ENCODE measurements at places on chromosomes 7 and 10.

- DNase-seq = no peak
Measured at GRCh38 chr7:36096460-36097095, 56.5 kb upstream of the EEPD1 start.

GRCh38 chr10:131746785-131747184 is 154.0 kb upstream of the PPP2R2D start:
- no peak for DNase-seq

GRCh38 chr10:110137142-110137545 is 70.3 kb upstream of the MXI1 start:
- no peak for DNase-seq

- DNase-seq = no peak
Measured at GRCh38 chr7:26843705-26844104, 20.7 kb downstream of the SKAP2 start.

DNA sequence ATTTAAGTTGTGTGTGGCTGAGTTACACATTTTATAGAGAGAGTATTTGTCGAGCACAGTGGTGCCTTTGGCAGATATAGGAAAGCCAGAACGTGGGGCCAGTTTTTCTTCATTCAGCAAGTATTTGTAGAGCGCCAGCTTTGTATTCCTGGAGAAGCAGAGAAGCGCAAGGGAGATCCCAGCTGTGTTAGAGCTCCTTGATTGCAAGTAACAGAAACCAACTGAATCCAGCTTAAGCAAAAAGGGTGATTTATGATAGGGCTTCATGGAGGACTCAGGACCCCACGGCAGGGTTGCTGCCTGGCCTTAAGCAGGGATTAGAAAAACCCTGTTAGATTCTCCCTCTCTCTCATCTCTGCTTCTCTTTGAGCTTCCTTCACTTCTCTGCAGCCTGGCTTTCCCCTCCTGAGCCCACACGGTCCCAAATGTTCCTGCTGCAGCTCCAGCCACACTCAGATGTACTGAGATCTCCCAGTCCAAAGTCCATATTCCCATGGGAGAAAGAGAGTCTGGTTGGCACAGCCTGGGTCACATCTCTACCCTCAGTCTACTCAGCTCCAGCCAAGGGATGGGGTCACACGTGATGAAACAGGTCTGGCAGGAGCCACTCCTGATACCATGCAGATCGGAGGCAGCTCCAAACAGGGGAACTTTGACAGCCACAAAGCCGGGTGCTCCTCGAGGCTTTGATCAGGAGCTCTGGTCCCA is 16.7 kb downstream of the UBTD1 start:
- no peak for DNase-seq

- no peak for DNase-seq
Measured at GRCh38 chr10:20811131-20811530, 86.0 kb downstream of the NEBL start.

DNA sequence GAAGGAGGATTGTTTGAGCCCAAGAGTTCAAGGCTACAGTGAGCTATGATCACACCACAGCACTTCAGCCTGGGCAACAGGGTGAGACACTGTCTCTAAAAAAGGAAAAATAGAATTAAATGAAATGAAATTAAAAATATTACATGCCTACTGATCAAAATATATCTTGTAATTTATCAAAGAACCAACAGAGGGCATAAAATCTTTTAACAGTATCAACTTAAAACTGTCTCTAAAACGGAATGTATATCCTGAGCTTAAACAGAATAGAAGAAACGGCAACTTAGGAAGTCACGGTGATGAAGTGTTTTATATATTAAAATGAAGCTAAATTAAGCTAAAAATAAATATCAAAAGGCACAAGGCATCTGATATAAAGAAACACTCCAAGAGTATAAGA is 78.8 kb downstream of the MTPAP start:
- no peak for DNase-seq

DNA sequence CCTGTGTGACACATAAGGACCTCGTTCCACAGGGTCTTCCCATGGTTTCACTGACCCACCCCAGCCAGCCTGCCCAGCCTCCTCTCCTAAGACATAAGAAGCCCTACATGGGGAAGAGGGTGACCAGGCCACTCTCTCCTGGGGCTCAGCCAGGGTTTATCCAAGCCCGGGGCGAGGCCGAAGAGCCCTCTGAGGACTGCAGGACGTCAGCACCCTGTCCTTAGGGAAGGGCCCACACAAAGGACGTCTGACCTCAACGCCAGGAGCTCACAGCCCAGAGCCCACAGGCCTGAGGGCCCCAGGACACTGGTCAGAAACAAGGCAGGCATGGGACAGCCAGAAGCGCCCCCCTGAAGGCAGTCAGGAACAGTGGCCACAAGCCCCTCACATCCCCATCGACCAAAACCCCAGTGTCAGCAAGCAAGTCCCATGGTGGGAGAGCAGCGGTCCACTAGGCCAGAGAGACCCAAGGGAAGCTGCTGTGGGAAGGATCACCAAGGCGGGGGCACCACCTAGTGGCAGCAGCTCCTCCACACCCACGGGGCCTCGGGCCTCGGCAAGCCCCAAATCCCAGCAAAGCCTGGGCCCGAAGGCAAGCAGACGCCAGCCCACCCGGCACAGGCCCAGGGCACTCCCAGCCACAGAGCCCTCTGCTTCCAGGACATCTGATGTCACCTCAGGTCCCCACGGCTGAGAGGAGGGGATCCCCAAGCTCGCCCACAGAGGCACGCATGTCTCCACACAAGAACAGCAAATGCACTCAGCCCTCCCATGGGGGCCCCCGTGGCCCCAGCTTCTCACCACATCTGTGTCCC is 23.4 kb downstream of the MAD1L1 start:
- peak; percentile 64 for DNase-seq

All from CD8-positive, alpha-beta T cell (primary cell).